ENCODE measurements at places on chromosomes 11 and 22.

DNA sequence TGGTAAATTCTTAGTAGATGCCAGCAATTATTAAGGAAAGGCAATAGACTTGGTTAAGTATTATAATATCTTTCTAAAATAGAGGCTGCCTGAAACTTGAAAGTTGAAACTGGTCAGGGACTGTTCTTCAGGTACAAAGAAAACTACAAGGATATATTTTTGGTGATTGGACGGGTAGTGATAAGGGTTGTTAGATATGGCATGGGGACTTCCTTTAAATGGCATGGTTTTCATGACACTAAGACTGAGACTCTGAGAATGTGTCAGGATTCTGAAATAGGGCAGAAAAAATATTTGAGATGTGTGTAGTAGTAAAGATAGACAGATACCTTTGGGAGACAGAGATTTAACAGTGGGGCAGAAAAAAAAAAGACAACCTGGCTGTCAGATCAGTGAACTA is 108.4 kb upstream of the SLC5A12 start:
- DNase-seq, result no peak

DNA sequence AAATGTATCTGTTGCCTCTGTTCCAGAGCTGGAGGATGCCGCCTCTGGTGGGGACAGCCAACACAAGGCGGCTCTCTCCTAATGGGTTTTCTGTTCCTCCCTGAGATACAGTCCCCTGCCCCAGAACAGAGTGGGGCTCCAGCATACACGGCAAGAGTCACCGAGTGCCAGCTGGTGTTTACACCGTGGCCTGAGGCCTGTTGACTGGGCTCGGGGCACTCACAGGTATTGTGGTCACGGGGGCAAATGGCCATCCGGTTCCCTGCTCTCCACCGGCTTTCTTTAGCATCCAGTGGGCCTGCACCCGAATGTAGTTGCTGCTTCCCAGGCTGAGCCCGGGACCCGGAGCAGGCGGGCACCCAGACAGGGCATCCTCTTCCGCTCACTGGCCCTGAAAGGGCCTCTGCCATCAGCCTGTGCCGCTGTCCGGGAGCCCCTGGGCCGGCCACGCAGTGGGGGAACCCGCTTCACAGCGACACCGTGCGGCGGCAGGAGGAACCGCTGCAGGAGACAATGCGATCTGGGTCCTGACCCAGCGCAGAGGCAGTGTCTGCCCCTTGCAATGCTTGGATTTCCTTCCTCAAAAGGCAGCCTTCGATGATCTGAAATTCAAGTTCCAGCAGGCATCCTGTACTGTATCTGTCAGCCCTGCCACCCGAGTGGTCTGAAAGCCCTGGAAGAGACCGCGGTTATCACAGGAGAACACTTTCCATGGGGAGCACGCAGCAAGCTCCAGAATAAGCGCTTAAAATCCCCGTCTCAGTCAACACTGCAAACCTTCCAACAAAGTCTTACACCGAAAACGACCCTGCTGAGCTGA is 859 bp upstream of the KRTAP5-5 start:
- peak; percentile 57 for DNase-seq

DNA sequence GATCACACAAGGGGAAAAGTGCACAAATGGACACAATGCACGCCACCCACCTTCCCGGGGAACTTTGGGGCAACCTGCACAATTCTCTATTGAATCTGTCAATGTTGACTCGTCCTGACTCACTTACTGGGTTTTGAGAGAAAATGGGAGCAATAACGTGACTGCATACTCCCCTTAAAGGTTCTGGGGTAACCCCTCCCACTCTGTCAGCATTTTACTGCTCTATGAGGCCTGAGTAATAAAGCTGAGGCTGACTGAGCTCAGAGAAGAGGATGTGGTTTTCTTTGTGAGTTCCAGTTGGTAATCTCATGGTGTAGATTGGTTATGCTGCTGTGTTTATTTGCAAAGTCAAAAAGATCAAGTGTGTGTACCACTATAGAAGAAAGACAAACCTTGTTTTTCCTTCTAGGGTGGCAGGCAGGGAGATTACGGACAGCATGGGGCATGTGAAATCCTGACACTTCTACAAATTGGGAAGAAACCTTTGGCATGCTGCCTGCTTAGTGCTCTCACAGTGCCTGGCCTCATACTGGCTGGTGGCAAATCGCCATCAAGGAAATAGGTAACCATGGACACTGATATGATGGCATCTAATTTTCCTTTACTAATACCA is 16.1 kb upstream of the APOA1 start:
- DNase-seq, result peak; percentile 96

GRCh38 chr11:64851831-64852351 is 7.4 kb upstream of the CDC42BPG start:
- no peak for DNase-seq

DNA sequence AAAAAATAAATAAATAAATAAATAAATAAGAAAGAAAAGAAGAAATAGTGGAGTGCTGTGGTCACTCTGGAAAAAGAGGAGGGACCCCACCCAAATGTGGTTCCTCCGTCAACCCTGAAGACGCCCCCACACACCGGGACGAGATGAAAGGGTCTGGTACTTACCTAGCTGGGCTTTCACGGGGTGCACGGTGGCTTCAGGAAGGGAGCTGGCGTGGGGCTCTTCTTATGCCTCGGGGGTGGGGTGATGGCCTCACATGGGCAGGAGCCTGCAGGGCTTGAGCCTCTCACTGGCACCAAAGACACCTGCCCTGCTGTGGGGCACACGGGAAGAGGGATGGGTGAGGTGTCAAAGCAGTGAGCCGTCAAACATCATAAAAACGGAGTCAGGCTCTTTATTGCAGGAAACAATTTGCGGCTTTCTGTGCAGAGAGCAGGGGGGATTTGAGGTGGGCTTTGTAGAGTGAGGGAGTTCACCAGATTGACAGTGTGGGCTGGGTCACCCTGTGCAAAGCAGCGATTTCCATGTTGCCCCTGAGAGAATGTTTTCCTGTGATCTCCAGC is 28.0 kb upstream of the KRTAP5-6 start:
- DNase-seq, result no peak

DNA sequence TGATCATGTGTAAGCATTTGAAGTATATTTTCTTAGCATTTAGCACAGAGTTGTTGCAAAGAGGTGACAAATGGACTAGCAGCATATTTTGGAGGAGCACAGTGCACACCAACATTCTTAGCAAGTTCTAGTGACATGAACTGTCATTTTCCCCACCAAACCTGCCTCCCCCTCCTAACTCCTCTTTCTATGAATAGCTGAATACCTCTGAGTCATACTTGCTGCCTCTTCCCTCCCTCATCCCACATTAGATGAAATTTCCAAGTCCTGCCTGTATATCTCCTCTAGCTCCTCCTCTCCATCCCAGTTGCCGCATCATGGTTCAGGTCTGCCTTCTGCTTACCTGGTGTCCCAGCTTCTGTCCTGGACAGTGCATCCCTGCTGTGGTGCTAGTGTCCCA is 7.2 kb downstream of the OSBP2 start:
- DNase-seq, result no peak

GRCh38 chr11:70823771-70824170 is 425.4 kb downstream of the CTTN start:
- DNase-seq, result no peak

DNA sequence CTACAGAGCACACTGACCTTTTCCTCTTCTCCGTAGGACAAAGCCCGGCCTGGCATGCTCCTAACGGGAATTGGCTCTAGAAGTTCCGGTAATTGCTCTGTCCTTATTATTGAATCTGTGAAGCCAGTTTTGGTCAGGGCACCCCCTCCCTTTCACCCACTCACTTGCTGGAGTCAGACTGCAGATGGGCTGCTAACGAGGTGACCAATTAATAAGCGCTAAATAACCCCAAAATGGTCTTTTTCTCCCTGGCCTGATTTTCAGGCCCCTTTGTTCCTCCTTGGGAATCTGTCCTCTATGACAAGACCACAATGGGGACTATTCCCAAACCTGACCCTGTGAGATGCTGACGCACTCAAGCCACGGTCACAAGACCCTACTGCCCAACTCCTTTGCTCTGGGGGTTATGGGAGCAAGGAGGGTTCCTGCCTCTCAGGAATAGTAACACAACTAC is 610.0 kb upstream of the CADM1 start:
- DNase-seq, result no peak

GRCh38 chr11:68140496-68141245 is 19.5 kb upstream of the CHKA start:
- no peak for DNase-seq

All from Kasumi-1 (cell line).